ENCODE measurements at places on chromosomes 4 and X.

DNA sequence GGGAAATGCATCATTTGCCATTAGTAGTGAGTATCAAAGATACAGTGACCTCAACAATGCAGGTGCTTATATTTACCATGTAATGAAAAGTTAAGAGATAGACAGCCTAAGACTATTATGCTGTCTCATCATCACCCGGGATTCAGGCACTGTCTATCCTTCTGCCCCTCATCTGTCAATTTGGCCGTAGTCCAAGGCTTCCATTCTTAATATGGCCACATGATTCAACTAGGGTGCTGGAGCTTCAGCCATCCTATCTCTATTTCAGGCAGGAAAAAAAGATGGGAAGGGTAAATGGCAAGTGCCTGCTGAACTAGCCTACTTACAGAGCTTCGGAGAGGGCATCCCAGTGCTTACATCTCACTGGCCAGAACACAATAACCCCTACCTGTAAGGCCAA, 196.7 kb upstream of the LNX1 start:
- no peak for DNase-seq

DNA sequence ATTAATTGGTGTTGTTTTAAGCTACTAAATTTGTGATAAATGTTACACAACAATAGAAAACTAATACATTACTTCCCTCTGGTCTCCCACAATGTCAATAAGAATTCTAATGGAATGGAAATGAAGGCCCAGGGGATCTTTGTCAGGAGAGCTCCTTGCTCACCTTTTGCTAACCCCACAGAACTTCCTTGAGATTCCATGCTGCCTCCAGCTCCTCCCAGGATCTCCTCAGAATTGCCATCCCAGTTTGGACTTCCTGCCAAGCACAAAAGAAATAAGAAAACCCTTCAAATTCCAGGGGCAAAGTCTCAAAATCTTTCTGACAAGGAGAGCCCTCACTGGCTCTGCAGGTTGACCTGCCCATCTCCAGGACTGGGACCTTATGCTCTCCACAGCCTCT, 43.2 kb downstream of the ITIH6 start:
- DNase-seq = no peak

DNA sequence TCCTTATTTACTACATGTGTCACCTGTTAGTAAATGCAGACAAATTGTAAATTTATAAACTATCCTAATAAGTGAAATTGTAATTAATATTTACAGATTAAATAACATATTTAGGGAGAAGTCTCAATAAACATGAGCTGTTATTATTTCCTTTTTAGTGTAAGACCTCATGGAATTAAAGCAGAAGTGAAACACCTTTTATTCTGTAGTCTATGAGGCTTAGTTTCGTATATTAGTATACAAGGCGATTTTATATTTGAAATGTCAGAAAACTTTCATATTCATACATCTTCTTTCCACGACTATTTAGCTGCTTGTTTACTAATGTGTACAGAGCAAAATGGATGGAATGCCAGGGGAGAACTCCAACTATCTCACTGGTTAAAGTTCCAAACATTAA, 414.4 kb downstream of the ARHGAP24 start:
- no peak for DNase-seq

DNA sequence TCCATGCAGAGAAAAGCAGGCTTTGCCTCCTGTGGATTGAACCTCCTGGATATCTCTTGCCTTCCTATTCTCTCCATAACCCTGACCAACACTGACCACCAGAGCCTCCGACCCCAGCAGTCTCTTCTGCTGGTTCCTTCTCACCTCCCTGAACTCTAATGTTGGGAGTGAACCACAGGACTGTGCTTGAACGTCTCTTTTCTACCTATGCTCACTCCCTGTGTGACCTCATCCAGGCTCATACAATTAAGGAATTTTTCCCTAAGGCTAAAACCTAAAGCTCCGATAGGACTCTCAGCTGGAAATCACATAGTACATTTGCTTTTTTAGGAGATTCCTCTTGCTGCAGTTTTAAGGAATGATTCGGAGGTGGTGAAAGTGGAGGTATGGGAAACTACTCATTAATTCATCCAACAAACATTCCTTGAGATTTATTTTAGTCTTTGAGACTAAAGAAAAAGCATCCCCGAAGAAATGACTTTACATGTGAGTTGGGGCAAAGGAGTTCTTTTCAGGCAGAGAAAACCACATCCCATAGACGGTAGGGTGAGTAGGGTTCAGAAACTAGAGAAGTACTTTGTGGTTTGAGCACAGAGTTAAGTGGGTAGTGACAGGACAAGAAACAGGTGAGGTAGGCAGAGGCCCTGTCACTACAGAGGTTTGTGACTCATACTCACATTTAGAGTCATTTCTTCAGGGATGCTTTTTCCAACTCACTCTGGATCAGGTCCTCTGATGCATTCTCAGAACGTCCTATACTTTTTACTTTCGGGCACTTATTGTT, 30.8 kb downstream of the NDNF start:
- no peak for DNase-seq

DNA sequence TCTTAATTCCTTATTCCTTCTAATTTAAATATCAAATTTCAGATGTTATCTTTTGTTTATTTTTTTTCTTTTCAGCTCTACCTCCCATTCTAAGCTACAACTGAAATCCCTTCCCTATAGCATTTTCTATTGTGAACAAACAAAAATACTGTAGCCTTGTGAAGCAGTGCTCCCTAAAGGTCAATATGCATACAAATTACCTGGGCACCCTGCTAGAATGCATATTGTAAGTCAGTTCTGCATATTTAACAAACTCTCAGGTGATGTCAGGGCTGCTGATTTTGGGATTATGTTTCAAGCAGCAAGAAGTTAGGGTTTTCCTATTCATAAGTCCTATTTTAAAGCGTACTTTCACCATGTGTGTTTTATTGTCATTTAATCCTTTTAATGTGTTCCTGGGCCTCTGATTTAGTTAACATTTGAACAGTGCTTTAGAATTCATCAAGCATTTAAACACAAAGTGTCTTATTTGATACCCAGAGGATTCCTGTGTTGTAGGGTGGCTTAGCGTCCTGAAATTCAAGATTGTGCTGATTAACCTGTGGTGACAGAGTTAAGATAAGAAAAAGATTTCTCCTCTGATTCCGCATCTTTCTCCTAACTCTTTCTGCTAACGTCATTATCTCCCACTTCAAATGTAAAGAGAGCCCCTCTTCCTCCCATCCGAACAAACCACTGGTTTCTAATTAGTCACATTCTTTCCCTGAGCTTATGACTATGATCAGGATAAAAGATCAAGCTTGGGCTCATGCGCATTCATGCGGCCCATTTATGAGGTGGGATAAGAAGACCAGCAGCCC, 221.3 kb downstream of the ANK2 start:
- DNase-seq = no peak

- no peak for DNase-seq
Observed at GRCh38 chr4:16785793-16786527, 112.5 kb downstream of the LDB2 start.

DNA sequence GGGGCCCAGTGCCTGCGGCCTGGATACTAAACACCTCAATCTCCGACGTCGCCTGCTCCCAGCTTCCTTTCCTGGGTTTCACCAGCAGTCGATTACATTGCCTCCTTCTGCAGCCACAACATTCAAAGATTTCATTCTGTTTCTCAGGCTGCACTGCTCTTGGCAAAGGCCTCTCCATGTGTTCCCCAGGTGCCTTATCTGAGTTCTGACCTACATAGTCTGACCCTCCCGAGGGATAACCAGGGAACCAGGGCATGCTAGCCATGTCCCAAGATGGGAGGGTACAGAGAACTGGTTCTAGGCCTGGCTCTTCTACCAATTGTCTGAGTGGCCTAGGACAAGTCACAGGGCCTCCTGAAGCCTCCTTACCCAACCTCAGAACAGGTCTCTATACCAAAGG, 62.2 kb upstream of the ACSL1 start:
- no peak for DNase-seq

- no peak for DNase-seq
Observed at GRCh38 chr4:55980725-55981124, 32.0 kb downstream of the CEP135 start.

DNA sequence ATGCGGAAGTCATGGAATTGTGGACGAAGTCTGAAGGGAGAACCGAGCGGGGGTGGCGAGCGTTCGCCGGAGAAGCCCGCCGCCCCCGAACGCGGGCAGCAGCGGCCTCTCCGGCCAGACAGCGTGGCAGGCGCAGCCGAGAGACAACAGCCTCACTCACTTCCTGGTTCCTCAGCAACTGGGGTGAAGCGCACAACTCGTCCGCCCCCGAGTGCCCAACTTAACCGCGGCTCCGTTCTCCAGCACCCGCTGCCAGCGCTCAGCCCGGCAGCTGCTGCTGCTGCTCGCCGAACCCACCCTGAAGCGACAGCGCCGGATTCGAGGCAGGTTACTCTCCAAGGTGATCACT, 68.0 kb downstream of the NOCT start:
- DNase-seq = peak; percentile 72

DNA sequence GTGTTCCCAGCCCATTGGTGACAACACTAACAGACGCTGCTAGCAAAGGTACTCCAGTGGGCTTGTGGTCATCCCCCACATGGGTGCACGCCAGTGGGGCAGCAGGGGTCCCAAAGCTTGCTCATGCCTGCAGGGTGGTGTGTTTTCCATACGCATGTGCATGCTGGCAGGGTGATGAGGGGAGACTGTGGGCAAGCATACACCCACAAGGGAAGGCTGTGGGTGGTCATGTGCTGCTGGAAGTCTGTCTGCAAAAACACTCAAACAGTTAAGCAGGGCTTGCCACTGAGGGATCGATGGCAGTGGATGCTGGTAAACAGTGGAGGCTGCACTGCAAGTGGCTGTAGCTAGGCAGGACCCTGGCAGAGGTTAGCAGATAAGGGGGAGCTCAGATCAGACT, 79.9 kb downstream of the FAAH2 start:
- no peak for DNase-seq

GRCh38 chr4:186946682-186947294, 223.1 kb upstream of the FAT1 start:
- peak; percentile 28 for DNase-seq

- DNase-seq = no peak
Observed at GRCh38 chr4:176193126-176193525, 2.3 kb downstream of the SPATA4 start.

- no peak for DNase-seq
Observed at GRCh38 chr4:99430106-99430505, 5.0 kb downstream of the ADH7 start.

GRCh38 chrX:11663875-11664210, 1.9 kb downstream of the ARHGAP6 start:
- DNase-seq = no peak

DNA sequence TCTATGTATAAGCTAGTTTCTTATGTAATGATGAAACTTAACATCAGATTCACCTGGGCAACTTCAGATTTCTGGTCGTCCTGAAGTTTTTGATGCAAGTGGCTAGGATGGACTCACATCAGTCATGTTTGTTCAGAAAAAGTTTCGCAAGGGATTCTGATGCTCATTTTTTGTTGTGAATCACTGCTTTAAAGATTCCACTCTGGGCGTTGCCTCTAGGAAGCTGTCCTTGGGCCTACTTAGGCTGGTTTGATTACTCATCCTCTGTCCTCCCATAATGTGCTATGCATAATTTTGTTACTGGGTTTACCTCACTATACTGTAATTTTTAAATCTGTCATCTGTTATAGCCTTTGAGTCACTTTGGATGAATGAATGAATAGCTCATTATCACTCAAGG, 30.8 kb downstream of the HERC3 start:
- DNase-seq = no peak

- DNase-seq = no peak
Observed at GRCh38 chr4:39525822-39526690, 1.2 kb downstream of the UGDH start.

DNA sequence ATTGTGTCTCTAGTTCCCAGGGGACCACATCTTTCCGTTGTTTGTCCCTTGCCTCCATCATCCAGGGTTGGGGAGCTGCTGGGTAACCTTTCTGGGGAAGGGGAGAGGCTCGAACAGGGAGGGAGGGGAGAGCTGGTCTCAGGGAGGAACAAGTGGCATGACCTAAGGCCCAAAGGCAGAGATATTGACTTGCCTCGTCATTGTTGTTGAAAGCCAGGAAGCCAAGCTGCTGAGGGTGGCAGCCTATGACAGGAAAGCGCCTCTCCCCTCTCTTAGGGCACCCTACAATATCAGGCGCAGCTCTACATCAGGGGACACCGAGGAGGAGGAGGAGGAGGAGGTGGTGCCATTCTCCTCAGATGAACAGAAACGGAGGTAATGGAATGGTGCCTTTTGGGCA, 20.8 kb downstream of the ZNF185 start:
- DNase-seq = no peak
